Putamen (tissue), 1 donor: ENCODE measurements at places on chromosomes 7 and 10.

DNA sequence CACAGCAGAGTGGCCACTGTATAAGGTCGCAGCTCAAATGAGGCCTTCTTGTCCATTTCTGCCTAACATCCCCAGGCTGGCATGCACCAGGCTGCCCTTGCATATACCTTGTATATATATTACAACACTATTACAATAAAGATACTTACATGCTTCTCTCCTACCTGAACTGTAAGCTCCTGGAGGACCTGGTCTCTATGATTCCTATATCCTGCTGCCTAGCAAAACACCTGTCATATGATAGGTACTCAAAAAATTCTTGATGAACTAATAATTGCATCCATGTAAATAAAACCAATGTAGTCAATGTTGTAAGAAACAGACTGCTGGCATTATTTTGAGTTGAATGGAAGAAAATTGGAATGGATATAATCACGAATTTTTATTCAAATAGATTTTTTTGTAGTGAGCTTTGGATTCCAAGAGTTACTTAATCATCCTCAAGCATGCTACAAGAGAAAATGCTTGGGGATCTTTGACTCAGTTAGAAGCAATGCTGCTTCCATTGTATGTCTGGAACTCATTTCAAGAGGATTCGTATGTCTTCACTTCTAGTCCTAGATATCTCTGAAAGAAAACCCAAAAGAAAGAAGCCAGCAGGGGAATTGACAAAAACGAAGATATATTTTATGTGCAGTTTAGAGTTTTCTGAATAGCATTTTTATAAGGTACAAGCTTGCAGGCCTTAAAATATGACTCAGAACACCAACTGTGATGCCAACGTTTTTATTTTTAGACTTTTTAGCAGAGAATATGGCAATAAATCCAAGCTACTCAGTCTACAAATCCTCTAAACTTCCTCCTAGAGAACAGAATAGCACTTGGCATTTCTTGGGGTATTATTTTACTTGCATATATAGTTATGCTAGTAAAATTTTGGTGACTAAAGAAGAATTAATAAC lies 53.1 kb downstream of the OSBPL3 start:
- DNase-seq, result no peak

DNA sequence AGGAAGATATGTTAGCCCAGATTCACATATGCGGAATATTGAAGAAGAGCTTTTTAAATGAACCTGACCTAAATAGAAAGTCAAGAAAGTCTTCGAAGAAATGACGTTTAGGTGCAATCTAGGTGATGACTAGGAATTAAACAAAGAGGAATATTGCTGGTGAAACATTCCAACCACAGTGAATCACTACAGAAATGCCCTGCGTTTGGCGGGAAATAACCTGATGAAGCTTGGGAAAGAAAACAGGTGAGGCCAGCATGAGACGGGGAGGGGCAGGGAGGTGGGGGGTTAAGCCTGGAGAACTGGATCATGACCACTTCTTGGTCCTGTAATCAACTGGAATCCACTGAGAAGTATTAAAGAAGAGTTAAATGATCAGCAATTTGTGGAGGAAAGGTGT lies 299.4 kb upstream of the VSTM2A start:
- DNase-seq, result no peak

DNA sequence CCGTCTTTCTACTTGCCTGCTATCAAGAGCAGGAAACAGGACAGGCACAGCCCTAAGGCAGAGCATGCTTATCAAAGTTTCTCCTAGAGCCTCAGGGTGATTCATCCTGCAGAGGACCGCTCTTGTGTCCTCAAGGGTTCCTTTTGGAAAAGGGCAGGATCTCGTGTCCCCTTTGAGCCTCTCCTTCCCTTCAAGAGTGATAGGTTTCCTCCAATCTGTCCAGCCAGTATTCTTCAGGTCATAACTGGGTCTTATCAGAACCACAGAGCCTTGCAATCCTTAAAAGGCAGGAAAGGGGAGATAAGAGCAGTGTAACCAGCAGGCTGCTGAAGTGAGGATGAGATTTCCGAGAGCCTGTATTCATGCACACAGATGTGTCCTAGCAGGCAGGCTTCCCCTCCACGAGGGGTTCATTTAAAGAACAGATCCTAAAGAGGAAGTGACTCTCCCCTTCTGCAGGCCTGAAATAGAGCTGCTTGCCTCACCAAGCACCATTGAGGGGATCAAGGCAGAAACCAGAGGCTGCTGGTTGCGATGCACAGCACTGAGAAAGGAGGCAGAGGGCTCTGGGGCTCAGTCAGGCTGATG lies 90.5 kb upstream of the SVIL start:
- no peak for DNase-seq

- DNase-seq, result no peak
Observed at GRCh38 chr7:133003052-133003910, 78.6 kb downstream of the CHCHD3 start.

DNA sequence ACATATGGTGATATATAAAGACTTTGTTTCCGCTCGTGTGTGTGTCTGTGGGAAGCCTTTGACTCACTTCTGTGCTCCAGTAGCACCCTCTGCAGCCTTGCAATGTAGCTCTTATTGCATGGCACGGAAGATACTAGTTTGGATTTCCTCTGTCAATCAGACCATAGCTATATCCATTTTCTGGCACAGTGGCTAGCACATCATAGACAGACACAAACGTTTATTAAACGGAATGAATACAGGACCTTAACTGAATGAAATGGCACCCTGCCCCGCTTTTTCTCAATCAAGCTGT lies 124.0 kb upstream of the PTPN20 start:
- DNase-seq, result peak; percentile 39

- DNase-seq, result peak; percentile 87
Observed at GRCh38 chr10:102643336-102644065, 778 bp upstream of the TRIM8 start.

DNA sequence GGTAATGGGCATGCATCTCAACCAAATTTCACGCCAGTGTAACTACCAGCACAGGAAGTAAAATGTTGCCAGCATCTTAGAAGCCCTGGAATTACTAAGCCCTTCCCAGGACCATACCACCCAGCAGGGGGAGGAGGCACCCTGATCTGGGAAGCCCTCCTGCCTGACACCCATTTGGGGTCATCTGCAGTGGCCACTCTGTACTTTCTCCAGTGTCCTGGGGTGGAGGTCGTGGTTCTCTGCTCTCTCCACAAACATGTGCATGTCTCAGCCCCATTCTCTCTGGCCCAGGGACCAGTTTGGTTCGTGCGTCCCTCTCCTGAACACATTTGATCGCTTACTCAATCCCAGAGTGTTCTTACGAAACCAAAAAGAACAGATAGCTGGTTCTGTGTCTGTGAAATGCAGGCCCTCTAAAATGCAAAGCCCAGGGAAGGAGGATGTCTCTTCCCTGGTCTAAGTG lies 9.4 kb upstream of the LRRC27 start:
- no peak for DNase-seq

DNA sequence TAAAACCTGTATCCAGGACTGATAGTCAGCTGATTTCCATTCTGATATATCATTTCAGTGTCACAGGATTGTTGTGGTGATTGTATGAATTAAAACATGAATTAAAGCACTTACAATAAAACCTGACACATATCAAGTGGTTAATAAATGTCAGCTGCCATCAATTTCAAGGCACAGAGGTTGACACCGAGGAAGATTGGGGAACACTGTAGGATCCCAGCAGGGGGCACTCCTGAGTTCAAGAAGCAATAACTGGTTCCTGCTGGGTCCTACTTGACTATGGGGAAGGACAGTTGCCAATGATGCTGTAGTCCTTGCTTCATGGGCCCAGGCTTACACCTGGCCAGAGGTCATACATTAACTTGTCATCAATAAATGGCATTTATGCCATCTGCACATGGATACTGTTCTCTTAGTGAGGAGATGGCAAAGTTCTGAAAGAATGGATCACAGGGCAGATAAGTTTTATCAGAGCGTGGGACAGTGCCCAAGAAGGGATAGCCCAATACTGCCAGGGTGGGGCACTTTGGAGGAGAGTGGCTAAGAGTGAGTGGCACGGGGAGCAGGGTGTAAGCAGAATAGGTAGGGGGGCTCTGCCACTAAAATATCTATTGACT lies 24.1 kb downstream of the FZD1 start:
- peak; percentile 22 for DNase-seq

DNA sequence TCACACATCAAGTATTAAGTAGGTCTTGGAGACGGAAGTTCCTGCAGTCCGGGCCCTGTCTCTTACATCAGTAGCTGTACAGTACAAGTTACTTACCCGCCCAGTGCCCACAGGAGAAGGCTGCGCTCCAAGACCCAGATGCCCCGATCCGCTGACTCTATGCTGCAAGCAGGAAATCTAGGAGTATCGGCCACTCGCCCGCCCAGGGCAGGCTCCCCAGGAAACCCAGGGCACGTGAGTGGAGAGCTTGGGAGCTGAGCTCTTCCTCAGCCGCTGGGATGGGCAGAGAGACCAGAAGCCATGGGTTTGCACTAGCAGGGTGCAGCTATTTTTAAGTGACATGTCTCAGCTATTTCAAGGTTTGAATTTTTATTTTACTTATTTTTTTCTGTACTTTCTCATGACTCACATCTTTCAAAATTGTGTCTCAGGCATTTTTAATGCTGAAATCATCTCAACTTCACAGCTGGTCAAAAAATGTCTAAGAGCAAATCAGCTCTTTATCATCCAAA lies 1.9 kb upstream of the GPER1 start:
- no peak for DNase-seq

DNA sequence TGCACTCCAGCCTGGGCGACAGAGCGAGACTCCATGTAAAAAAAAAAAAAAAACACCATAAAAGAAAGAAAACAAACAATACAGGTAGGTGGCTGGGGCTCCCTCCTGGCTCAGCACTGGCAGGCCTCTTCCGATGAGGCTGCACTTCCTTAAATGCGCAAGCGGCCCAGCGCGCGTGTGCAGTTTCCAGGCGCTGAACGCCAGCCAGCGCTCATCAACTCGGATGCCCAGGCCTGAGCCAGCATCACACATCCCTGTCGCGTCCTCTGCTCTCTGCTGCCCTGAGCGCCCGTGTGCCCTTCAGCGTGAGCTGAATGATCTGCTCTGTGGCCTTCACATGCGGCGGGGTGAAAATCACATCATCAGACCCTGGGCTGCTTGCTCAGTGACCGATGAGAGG lies 31.8 kb downstream of the NUDT1 start:
- no peak for DNase-seq

- DNase-seq, result no peak
Observed at GRCh38 chr7:6165521-6166320, 106.7 kb downstream of the CYTH3 start.

GRCh38 chr10:101130984-101131961 lies at the start of gene TLX1:
TLX1 (plus strand) TSS chr10:101131300; CDS start chr10:101131542, 242 bp downstream.
- no peak for DNase-seq

GRCh38 chr10:131891929-131892805 lies 8.6 kb upstream of the PPP2R2D start:
- no peak for DNase-seq

GRCh38 chr10:20931156-20931795 lies 34.2 kb upstream of the NEBL start:
- no peak for DNase-seq

DNA sequence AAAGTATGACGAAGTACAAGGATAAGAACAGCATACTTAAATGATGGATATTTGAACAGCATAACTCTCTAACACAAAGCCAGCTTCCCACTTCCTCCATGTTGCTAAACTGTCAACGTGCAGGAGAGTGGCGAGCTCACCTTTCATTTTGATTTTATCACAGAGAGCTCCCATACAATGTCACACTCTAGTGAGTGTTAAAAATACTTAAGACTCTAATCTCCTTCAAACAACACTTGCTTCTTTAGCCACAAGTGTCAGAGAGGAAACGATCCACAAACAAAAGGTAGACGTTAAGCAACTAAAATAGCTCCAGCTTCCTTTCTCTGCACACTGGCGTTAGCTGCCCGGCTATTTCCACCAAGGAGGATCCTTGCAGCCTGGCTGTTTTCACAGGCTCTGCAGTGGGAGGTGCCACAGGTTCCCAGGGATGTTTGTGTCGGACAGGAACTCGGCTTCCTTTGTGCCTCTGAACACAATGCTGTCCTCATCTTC lies 194.6 kb downstream of the COBL start:
- peak; percentile 22 for DNase-seq

- no peak for DNase-seq
Observed at GRCh38 chr10:32412499-32412853, 33.5 kb upstream of the CCDC7 start.

GRCh38 chr7:25893436-25893835 lies 258.6 kb upstream of the NFE2L3 start:
- DNase-seq, result no peak

DNA sequence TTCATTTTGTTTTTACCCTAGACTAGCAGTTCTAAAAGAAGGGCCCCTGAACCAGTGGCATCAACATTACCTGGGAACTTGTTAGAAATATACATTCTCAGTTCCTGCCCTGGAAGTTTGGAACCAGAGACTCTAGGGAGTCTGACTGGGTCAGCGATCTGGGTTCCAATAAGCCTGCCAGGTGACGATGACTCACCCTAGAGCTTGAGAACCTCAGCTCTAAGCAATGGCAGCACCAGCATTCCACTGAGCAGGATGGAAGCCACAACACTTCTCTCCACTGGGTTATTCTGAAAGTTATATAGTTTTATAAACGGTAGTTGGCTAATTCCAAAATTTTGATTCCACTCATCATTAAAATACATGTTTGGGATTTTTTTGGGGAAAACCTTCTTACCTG lies 97.0 kb upstream of the AMPH start:
- DNase-seq, result no peak

DNA sequence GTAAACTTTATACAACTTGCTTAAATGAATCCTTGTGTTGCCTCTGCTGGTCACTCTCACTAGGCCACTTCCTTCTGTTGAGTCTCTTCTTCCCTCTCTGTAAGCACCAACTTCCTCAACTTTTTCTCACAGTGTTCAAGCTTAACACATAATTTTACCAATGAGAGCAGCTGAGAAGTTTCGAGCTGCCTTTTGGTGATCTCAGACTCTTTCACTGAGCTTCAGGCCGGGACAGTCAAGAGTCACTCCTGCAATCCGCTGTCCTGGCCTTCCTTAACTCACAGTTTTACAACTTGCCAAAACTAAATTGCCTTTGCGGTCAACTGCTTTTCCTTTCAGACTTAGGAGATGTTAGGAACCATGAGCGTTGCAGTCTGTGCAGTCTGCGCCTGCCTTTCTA lies 47.4 kb downstream of the PRPF18 start:
- DNase-seq, result no peak

DNA sequence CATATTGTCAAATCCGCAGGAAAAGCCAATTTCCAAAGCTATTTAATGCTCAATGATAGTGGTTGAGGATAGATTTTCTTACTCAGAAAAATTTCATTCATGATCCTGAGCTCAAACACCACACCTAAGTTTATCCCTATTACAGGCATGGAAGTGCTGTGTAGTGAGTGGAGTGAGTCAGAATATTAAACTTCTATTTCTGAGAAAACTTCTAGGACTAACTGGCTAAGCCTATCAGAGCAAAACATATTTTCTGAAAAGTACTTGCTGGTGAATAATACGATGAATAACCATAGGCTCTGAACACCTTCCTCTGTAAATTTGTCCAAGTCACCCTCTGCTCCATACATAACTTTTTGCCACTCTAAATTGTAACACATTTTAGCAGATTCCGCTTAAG lies 221.5 kb downstream of the SUGCT start:
- no peak for DNase-seq

- DNase-seq, result no peak
Observed at GRCh38 chr7:155300641-155301452, 3.2 kb downstream of the INSIG1 start.
